HT-29 (cell line): ENCODE measurements at places on chromosomes 11 and 22. TPM values are rescaled to one million over a fixed set of nuclear protein-coding genes. Genes with fewer than 3 reads are reported as not detected.

DNA sequence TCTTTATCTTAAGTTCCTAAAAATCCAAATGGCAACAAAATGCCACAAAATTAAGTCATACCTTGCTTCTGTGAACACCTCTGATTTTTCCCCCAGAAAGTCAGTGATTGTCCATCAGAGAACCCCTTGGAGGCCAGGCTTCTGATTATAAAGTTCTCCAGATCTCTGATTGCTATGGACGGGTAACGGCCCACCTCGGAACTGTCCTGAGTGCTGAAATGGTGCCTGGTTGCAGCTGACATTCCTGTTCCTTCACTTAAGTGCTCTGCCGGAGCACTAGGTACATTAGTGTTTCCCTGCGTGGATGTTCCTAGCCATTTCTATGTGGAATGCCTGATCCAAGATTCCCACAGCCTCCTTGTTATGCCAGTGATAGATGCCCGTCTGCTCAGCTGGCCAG, 85.0 kb downstream of the CHST1 start:
- peak; percentile 48 for DNase-seq

- DNase-seq = no peak
These were observed 137.3 kb downstream of the KCNA4 start for GRCh38 chr11:29879560-29879959.

- no peak for DNase-seq
These were observed 309.7 kb upstream of the PLET1 start for GRCh38 chr11:112570333-112570732.

Gene HPS5
- total RNA-seq = 8.6 and 10.3 TPM in 2 replicates

Gene PKP3
- 284 and 306 TPM in 2 replicates for total RNA-seq
